GM13977 (cell line): ENCODE measurements at places on chromosomes 7 and 10.

- no peak for DNase-seq
Observed at GRCh38 chr10:19833170-19833824, 17.1 kb downstream of the PLXDC2 start.

- no peak for DNase-seq
Observed at GRCh38 chr10:82472406-82473335, 597.7 kb downstream of the NRG3 start.

DNA sequence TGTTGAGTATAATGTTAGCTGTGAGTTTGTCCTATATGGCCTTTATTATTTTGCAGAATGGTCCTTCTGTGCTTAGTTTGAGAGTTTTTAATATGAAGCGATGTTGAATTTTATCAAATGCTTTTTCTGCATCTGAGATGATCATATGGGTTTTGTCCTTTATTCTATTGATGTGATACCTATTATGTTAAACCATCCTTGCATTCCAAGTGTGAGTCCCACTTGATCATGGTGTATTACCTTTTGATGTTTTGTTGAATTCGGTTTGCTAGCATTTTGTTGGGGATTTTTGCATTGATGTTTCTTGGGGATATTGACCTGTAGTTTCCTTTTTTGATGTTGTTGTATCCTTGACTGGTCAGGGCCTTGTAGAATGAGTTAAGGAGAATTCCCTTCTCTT is 166.4 kb downstream of the MLLT10 start:
- no peak for DNase-seq

GRCh38 chr7:37342688-37343471 is 105.8 kb downstream of the ELMO1 start:
- no peak for DNase-seq

DNA sequence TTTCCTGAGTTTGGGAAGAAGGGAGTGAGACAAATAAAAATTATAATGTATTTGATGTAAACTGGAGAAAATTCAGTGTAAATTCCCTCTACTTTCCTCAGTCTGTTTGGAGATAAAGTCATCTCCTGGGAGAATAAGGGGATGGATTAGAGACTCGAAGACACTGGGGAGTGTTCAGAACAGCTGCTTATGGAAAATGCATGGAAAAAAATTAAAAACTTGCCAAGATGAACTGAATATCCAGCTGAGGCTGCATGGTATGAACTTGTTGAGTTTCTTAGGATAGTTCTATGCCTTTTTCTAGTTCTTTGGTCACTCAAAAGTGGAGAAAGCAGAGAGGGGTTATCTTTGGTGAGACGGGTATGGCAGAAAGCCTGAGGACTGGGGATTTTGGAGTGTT is 210.5 kb downstream of the BICC1 start:
- DNase-seq, result no peak

DNA sequence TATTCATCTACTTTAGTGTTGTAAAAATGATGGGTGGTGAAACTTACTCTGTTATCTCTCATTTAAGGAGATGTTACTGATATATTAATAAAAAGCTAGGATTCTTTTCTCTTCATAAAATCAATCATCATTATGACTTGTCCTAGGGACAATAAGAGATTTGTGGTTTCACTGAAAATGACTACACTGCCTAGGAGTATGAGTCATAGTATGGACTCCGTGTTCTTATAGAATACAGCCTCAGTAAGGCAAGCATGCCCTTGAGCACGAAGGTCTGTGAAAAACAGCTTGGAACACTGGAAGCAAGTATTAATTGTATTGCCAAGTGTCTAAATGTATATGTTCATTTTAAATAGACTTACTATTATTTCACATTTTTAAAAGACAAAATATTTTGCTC is 749.2 kb upstream of the PCDH15 start:
- no peak for DNase-seq
